Activated T-cell treated with anti-CD3 and anti-CD28 coated beads for 1 hour (primary cell): ENCODE measurements at places on chromosomes 3 and 15.

DNA sequence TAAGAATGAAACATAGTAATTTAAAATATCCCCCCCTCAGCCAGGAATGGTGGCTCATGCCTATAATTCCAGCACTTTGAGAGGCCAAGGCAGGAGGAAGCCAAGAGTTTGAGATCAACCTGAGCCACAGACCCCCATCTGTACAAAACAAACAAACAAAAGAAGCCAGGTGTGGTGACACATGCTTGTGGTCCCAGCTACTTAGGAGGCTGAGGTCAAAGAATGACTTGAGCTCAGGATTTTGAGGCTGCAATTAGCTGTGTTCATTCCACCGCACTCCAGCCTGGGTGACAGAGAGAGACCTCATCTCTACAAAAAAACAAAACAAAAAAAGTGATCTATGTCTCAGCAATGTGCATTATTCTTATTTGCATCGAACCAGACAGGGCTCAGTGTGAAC, 800.8 kb downstream of the MCTP2 start:
- DNase-seq: no peak

DNA sequence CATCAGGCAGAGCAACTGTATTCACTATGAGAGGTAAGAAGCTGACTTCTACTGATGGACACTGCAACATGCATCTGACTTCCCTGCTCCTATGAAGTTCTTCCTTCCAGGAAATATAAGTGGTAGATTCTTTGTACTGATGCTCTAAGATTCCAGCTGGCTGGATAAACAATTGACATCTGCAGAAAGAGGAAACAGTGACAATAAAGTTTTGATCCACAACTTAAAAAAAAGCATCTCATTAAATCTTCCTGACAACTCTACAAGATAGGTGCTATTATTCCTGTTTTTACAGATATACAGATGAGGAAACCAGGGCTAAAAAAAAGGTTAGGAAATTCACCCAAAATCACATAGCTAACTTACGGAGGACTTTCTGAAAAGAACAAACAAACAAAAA, 142.8 kb downstream of the VPS13C start:
- DNase-seq: no peak

- no peak for DNase-seq
These were observed 94.6 kb downstream of the GMNC start for GRCh38 chr3:190767851-190768250.

GRCh38 chr15:74180881-74181602, 7.5 kb downstream of the ISLR start:
- no peak for DNase-seq

DNA sequence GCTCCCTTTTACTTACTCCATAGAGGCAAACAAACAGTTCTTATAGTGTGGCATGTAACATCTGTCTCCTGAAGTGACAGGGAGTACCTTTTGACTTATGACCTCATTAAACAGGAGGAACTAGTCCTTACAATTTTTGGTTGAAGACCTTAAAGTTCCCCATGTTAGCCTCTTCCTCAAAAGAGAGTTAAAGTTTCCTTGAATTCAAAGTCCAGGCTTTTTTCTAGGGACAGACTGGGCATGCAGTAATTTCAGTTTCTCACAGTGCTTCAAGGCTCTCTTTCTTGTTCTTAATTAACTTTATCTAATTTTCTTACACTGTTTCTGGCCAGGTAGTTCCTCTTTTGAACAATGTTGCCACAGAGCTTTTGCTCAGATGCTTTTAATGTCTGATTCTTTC, 12.1 kb downstream of the GOLM2 start:
- DNase-seq: no peak

DNA sequence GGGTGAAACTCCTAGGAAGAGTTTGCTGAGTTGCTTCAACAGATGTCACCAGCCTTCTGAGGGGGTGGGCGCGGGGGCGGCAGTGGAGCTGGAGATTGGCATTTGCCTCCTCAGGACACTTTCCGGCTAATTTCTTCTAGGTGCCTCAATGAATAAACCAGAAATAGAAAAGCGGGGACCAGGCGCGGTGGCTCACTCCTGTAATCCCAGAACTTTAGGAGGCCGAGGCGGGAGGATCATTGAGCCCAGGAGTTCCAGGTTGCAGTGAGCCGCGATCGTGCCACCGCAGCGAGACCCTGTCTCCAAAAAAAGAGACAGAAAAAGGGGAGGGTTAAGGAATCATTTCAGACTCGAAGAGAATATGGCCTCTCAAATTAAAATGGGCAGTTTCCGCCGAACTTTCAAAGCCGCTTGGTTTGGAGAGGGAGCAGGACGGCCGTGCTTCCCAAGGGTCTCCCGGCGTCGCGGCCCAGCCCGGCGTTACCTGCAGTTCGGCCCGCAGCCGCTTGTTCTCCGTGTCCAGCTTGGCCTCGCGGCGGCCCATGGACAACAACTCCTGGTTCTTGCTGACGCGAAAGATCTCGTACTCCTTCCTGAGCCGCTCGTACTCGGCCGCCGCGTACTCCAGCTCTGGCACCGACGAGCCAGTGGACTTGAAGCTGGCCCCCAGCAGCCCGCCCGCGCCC, 587 bp downstream of the NPHP3 start:
- DNase-seq: no peak

DNA sequence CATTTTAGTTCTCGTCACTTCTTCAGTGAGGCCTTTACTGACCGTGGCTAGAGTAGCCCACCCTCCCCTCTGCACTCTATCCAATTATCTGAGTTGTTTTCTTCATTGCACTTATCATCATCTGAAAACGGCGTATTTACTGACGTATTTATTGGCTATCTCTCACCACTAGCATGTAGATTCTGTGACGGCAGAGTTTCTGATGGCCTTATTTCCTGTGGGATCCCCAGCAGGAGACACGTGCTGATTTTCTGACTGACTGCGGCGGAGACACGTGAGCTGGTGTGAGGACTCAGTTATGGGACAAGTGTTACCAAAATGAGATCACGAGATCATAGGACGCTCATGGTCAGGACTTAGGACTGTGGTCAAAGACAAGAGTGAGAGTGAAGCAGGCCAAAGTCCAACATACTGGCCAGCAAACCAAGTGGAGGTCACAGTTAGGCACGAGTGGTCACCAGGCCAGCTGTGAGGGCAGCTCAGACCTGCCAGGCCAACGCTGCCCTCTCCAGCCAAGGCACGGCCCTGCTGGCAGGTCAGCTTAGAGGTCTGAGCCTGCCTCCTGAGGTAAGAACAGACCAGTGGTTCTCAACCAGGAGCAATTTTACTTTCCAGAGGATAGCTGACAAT, 50.6 kb upstream of the BNIP2 start:
- DNase-seq: no peak

- no peak for DNase-seq
These were observed 1.9 kb upstream of the PDIA5 start for GRCh38 chr3:123064914-123065313.

DNA sequence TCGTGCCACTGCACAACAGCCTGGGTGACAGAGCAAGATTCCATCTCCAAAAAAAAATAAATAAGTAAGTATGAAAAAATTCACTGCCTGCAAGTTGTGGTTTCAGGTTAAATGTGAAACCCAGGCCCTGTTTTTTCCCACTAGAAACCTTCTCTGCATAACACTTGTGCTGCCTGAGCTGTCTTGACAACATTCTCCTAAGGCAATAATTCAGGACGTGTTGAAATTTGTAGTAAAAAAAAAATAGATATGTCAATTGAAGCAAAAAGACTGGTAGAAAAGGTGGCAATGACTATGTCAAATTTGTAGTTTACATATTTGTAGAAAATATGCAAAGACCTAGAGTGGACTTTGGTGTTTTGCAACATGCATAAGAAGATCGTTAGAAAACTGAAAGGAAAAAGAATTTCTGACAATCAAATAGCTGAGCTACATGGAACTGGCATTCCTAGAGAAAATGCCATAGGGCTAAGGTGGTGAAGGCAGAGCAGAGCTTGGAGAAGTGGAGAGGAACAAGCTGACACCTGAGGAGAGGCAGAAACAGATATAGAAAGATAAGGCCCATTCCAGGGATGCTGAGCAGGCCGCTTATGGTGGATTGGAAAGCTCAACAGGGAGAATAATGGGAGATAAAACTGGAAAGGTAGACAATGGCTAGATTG, 150.2 kb downstream of the PLCH1 start:
- DNase-seq: no peak

DNA sequence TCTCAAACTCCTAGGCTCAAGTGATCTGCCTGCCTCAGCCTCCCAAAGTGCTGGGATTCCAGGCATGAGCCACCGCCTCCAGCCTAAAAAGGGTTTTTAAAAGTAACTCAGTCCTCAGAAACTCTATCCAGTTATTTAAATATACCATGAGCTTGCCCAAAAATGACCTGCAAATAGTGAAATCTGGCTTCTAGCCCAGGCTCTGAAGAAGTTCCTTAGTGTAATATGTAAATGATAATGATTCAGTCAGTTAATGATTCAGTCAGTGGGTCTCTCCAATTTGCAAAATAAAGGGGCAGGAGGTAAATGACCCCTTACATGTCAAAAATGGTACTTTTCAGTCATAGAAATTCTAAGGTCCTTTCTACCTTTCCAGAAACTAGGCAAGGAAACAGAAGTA, 28.8 kb downstream of the LRRC2 start:
- DNase-seq: no peak

DNA sequence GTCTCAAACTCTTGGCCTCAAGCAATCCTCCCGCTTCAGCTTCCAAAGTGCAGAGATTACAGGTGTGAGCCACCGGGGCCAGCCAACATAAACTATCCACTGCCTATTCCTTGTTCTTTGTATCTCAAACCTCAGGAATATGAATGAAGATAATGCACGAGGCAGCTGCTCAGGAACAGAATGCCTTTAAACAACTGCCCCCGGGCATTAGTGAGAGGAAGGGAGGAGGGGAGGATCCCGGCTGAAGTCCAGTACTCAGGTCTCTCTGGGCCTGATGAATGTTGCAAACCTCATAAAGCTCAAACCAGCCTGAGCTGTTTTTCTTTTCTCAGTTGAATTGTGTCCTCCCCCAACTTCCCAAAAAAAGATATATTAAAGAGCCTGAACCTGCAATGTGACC, 26.9 kb upstream of the MTMR14 start:
- no peak for DNase-seq

GRCh38 chr15:22231603-22232002, 151.3 kb downstream of the OR4M2 start:
- no peak for DNase-seq

DNA sequence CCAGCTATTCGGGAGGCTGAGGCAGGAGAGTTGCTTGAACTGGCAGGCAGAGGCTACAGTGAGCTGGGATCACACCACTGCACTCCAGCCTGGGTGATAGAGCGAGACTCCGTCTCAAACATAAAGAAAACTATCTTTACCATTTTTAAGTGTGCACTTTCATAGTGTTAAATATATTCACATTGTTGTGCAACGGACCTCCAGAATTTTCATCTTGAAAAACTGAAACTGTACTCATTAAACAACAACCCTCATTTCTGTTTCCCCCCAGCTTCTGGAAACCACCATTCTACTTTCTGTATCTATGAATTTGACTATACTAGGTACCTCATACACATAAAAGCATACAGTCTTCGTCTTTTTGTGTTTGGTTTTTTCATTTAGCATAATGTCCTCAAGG, 375.1 kb downstream of the SHQ1 start:
- no peak for DNase-seq

GRCh38 chr3:52298149-52299098, 10.8 kb downstream of the GLYCTK start:
- DNase-seq: no peak

DNA sequence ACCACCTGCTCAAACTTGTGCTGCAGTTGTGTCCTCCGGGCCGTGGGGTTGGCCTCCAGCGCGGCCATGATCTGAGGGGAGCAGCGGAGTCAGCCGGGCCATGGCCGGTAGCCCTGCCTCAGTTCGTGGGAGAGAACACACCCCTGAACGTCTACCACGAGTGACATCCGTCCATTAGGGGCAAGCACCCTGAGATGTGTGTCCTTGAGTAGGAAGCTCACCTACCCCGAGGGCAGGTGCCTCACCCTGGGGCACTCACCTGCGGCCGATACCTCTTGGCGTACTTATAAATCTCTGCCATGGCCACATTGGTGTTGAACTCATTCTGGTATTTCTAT, 13.4 kb downstream of the H1-8 start:
- DNase-seq: no peak

GRCh38 chr3:7733933-7734332, 767.7 kb upstream of the LMCD1 start:
- DNase-seq: no peak

GRCh38 chr15:67340630-67341029, 86.0 kb downstream of the IQCH start:
- no peak for DNase-seq

- no peak for DNase-seq
These were observed 432.1 kb upstream of the CFAP20DC start for GRCh38 chr3:59481776-59482400.

DNA sequence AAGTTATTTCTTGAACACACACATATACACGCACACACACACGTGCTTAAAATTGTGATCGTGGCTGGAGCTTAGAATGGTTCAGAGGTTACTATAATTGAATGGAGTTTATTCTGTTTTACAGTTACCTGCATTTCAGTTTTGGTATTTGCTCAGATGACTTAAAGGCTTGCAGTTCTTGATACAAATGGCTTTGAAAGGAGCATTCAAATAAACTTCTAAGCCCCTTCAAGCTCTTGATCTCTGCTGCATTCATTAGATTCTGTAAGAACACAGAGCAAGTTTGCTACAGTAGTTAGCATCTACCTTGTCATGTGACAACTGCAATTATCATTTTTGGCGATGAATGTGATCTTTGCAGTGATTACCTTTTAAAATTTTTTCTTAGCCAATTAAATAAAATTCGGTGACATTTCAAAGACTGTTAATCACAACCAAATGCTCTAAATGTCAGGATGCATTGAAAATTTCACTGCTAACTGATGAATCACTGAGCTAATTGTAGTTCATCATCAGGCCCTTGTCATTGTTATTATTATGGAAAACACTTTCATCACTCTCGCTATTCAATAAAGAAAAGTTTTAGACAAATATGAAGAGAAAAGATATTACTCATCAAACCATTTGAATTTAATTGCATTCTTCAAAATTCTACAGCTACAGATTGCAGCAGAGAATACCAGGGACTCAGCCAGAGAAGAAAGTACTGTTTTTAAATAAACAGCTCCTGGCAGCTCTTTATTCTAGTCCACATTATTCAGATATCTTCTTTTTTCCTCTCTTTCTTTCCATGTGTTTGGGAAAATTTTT, 296.1 kb downstream of the LRTM1 start:
- no peak for DNase-seq

- DNase-seq: no peak
These were observed 9.0 kb upstream of the SMAD6 start for GRCh38 chr15:66692808-66693596.

DNA sequence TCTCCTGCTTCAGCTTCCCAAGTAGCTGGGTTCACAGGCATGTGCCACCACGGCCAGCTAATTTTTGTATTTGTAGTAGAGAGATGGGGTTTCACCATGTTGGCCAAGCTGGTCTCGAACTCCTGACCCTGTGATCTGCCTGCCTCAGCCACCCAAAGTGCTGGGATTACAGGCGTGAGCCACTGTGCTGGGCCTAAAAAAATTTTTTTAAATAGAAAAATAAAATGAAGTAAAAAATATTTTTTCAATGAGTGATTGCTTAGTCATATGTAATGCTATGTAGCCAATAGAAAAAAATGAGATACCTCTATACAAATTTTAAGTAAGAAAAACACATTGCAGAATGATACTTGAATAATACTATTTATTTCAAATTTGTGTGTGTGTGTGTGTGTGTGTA, 27.9 kb upstream of the SLC30A4 start:
- DNase-seq: no peak

- no peak for DNase-seq
These were observed 15.8 kb downstream of the ITGA11 start for GRCh38 chr15:68416158-68416535.
